ENCODE measurements at places on chromosomes 5 and 9.
A peak's percentile ranks its signal among the peaks of the same experiment; 100 is the strongest.

- DNase-seq = no peak
These were observed 89.4 kb downstream of the NR3C1 start for GRCh38 chr5:143314099-143314498.

GRCh38 chr9:99181621-99182020, 40.1 kb downstream of the ALG2 start:
- no peak for DNase-seq

- DNase-seq = no peak
These were observed 114.5 kb upstream of the LMX1B start for GRCh38 chr9:126499005-126499910.

- no peak for DNase-seq
These were observed 561.1 kb upstream of the MEF2C start for GRCh38 chr5:89444088-89444487.

- DNase-seq = no peak
These were observed 28.6 kb downstream of the CEP72 start for GRCh38 chr5:640461-641330.

GRCh38 chr5:148970228-148970627, 92.6 kb downstream of the SH3TC2 start:
- DNase-seq = peak; percentile 28

Data from NT2/D1 (cell line).